ENCODE measurements at places on chromosomes 5 and 9.

- DNase-seq, result peak; percentile 41
Observed at GRCh38 chr5:139146809-139147482, 51.2 kb downstream of the SIL1 start.

GRCh38 chr9:72749276-72749675 lies 203.6 kb downstream of the ALDH1A1 start:
- no peak for DNase-seq

DNA sequence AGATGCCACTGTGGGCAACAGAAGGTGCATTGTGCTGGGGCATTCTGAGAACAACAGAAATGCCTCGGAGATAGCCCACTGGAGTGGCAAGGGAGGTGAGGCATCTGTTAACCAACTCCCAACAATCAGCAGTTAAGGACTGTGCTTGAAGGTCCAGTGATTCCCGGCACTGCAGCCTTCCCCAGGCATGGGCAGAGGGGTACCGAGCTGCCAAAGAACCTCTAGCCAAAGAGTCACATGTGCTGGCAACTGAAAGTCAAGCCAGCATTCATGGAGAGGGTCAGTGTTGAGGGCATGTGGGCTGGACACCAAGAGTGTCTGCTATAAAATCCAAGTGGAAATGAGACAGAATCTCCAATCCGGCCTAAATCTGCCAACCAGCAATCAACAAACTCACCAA lies 149.6 kb downstream of the ASTN2 start:
- no peak for DNase-seq

DNA sequence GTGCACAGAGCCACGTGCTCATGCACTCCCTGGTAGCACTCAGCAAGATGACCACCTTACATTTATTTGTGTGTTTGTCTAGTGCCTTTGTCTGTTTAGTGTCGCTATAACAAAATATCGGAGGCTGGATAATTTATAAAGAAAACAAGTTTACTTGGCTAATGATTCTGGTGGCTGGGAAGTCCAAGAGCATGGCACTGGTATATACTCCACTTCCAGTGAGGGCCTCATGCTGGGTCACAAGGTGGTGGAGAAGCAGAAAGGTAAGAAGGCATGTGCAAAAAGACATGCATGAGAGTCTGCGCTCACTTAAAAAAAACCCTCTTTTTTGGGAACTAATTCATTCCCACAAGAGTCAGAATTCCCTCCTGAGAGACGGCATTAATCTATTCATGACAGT lies 52.5 kb upstream of the BOD1 start:
- no peak for DNase-seq

Data from NCI-H1092 treated with DMSO at 0.1 percent for 48 hours (cell line).